NCI-H2081 treated with DMSO at 0.1 percent for 48 hours (cell line): ENCODE measurements at places on chromosomes 3 and 15.

DNA sequence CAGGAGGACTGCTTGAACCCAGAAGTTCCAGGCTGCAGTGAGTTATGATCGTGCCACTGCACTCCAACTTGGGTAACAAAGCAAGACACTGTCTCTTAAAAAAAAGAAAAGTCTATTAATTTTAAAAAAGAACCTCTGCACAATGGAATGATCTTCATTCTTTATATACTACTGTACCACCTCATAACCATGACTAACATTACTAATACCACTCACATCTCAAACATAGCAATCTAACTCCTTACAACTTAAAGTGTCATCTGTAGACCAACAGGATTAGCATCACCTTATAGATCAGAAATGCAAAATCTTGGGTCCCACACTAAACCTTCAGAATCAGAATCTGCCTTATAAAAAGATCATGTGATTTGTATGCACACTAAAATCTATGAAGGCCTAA is 48.8 kb upstream of the MAP4 start:
- no peak for DNase-seq

DNA sequence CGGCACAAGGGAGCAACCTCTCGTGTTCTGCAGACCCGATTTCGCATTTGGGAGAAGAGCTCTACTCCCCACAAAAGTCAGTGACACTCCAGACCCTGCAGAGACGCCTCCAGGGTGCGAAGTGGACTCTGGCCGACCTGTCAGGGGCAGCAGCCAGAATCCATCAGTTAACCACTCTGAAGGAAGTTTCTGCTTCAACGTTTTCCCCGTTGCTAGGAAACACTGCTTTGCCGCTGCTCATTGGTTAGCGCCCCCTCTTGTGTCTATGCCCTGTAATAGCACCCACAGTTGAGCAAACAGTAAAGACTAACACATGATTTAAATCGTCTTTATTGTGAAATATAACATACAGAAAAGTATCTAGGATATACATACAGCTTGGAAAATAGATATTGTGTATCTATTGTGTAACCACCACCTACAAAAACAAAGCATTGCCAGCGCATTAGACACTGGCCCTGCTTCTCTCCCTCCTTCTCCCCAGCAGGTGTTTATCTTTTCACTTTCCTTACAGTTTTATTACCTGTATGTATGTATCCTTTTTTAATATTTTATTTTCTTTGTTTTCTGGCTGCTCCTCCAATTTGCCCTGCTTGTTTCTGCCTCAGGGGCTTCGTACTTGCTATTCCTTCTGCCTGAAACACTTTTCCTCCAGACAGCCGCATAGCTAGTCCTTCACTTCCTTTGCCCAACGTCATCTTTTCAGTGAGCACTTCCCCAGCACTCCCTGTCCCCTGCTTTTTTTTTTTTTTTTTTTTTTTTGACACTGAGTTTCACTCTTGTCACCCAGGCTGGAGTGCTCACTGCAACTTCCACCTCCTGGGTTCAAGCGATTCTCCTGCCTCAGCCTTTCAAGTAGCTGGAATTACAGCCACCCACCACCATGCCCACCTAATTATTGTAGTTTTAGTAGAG is 38.8 kb downstream of the TMEM40 start:
- peak; percentile 41 for DNase-seq

- DNase-seq = no peak
Measured at GRCh38 chr15:85941186-85941855, 138.3 kb upstream of the AGBL1 start.

GRCh38 chr3:1272546-1273265 is 179.9 kb downstream of the CNTN6 start:
- peak; percentile 23 for DNase-seq
